Stimulated activated CD4-positive, alpha-beta T cell treated with anti-CD3 and anti-CD28 coated beads, Interleukin-15, amount 100 ng/mL, for 24 hours (primary cell): ENCODE measurements at places on chromosomes 7 and 10.

DNA sequence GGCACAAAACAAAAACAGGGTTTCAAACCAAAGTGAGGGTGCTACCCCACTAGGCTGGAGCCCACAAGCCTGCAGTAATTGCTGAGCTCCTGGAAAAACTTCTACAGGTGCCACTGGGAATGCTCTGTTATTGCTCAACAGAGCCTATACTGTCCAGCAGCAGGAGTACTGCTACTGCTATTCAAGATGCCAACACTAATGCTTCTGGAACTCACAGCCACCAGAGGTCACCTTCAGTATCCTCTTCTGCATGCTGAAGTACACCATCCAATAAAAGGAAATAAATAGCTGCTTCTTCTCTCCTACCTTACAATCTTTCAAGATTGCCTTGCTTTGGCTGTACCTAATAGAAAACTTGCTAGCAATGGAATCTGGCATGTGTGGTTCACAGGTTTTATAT lies 222.0 kb downstream of the LRRN3 start:
- no peak for DNase-seq

DNA sequence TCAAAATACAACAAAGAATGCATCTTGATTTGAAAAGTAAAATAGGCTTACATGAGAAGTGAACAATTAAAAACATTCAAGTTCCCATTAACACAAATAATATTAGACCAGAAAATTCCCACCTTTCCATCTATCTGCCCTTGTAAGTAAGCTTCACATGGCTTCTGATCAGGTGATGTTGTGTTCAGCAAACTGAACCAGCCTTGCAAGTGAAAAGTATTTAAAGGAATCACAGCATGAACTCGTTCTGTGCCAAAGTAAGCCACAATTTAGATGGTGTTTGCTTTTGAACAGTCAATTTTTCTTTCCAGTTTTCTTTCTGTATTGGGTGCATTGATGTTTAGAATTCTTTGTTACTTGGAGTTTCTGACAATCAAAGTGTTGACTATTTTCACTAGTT lies 347.9 kb downstream of the TNS3 start:
- DNase-seq = no peak

DNA sequence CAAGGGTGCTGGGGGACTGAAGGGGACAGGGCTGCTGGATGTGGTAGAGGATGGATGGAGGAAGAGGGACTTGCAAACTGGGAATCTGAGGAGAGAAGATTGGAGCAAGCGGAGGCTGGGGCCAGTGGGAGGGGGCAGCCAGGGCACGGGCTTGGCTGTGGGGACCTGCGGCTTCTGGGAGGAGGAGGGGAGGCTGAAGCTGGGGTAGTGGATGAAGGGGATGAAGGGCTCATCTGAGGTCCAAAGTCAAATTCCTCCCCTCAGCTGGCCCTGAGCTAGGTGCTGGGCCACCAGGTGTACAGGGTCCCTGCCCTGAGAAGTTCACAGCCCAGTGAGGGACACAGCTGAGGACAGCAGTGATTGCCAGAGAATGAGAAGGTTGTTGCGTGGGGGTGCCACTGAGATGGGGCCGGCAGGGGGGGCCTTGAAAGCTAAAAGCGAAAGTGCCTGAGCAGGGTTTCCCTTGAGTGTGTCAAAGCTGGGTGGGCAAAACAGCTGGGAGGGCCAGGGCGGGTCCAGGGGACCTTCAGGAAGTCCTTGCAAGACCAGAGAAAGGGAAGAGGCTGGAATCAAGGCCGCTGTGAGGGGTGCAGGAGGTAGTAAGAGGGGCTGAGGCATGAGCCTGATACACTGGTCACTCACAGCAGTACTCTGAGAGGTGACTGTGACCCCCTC lies 75.2 kb downstream of the MYL10 start:
- DNase-seq = no peak

- peak; percentile 35 for DNase-seq
Measured at GRCh38 chr7:1059200-1060091, 15.1 kb downstream of the GPR146 start.

DNA sequence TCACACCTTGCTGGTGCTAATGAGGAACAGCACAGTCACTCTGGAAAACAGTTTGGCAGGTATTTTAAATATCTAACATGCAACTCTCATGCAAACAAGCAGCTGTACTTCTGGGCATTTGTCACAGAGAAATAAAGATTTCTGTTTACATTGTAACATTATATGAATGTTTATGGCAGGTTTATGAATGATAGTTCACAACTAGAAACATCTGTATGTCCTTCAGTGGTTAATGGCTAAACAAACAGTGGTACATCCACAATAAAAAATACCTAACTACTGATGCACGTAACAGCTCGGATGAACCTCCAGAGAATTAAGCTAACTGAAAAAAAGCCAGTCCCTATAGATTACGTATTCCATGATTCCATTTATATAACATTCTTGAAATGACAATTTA lies 109.6 kb downstream of the GPR37 start:
- no peak for DNase-seq

DNA sequence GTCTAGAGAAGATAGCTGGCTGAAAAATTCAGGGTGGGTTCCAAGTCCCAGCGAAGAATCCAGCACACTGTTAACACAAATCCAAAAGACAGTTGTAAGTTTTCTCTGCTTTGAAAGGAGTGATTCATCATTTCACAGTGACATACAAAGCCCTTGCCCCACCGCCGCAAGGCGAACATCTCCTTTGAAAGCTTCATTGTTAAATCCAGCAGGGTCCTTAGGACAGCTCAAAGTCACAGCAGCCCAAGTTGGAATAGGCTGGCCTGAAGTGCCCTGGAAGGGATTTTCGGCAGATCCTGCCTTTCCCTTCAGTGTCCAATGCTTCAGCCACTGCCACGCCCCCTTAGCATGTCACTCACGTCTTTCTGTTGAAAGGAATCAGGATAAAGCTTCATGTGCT lies 526.1 kb downstream of the CALN1 start:
- no peak for DNase-seq

- no peak for DNase-seq
Measured at GRCh38 chr10:96968682-96969423, 136.8 kb downstream of the LCOR start.

DNA sequence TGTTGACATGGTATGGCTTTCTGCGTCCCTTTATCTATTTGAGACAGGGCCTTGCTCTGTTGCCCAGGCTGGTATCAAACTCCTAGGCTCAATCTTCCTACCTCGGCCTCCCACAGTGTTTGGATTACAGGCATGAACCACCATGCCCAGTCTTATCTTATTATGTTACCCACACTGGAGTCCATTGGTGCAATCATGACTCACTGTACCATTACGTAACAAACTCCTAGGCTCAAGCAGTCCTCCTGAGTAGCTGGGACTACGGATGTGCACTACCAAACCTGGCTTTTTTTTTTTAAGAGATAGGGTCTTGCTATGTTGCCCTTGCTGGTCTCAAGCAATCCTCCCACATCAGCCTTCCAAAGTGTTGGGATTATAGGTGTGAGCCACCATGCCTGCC lies 66.7 kb downstream of the CCDC3 start:
- DNase-seq = no peak

DNA sequence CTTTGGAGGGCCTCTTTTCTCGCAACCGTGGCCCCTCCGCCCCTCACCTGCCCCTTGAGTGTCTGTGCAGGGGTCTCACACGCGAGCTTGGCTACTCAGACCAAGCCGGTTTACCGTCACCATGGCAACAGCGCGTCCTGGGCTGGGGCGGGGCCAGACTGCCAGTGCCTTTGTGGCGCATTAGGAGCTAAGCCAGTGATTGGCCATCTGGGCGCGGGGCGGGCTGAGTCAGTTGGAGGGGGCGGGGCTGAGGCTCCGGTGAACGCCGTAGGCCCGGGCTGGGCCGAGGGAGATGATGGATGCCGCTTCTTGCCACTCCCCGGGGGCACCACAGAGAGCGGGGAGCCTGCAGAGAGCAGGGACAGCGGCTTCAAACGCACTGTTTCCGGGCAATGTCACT lies 48.7 kb upstream of the FXYD4 start:
- DNase-seq = peak; percentile 92

DNA sequence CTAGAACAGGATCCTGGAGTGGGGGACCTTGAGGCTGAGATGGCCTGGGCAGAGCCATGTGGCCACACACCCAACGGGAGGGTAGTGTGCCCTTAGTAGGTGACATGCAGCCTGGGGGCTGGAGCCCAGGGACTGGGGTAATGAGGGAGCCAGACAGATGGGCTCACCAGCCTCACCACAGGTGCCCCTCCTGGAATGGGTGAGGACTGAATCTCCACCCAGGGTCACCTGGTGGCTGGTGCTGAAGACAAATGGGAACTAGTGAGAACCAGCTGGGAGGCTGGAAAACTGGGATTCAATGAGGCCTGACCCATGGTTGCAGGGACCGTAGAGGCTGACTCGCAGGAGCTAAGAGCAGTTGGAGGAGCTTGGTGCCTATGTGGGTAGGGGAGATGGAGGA lies 6.1 kb downstream of the ZP3 start:
- no peak for DNase-seq

- no peak for DNase-seq
Measured at GRCh38 chr7:158763454-158764033, 58.9 kb upstream of the NCAPG2 start.

GRCh38 chr10:112698133-112698817 lies 251.3 kb downstream of the VTI1A start:
- DNase-seq = no peak

GRCh38 chr7:11751807-11752389 lies 80.1 kb downstream of the THSD7A start:
- no peak for DNase-seq

DNA sequence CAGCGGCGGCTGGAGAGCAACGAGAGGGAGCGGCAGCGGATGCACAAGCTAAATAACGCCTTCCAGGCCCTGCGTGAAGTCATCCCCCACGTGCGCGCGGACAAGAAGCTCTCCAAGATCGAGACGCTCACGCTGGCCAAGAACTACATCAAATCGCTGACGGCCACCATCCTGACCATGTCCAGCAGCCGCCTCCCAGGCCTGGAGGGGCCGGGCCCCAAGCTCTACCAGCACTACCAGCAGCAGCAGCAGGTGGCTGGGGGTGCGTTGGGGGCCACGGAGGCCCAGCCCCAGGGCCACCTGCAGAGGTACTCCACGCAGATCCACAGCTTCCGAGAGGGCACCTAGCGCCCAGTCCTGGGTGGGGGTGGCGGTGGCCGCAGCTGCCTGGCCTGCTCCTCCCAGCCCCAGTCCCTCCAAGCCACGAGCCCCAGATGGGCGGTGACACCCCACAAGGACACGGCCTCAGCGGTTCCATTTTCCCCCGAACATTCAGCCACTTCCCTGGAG lies 1.3 kb downstream of the BHLHA15 start:
- DNase-seq = no peak

- no peak for DNase-seq
Measured at GRCh38 chr10:130409331-130409730, 273.1 kb downstream of the GLRX3 start.

DNA sequence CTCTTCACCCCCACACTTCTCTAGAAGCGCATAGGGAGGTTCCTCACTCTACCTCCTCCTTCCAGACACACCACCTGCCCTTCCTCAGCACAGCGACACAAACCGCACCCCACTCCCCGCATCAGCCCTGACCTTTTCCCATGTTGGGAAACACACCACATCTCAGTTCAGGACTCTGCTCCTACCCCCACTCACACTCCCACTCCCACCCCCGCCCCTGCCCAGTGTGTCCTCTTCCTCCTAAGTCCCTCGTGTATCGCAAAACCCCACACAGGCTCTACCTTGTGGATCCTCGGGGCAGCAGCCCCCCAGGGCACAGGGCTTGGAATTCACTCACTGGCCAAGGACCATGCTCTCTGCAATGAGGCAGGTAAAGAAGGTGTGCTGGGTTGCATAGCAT lies 4.2 kb upstream of the AOC1 start:
- no peak for DNase-seq

DNA sequence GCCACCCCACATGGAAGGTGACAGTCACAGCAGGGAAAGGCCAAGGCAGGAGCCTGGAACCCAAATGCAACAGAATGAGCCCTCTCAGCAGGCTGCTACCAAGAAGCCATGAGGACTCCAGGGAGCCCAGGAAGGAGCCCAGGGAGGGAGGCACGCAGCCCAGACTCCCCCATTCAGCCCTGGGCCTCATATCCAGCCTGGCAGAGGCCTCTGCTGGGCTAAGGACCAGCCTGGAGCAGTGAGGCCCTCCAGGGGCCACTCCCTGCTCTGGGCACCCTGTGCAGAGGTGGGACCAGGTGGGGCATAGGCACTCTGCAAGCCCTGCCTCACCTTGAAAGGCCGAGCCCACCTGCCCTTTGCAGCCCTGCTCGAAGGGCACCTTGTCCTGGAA lies 25.8 kb upstream of the ZNF488 start:
- no peak for DNase-seq

DNA sequence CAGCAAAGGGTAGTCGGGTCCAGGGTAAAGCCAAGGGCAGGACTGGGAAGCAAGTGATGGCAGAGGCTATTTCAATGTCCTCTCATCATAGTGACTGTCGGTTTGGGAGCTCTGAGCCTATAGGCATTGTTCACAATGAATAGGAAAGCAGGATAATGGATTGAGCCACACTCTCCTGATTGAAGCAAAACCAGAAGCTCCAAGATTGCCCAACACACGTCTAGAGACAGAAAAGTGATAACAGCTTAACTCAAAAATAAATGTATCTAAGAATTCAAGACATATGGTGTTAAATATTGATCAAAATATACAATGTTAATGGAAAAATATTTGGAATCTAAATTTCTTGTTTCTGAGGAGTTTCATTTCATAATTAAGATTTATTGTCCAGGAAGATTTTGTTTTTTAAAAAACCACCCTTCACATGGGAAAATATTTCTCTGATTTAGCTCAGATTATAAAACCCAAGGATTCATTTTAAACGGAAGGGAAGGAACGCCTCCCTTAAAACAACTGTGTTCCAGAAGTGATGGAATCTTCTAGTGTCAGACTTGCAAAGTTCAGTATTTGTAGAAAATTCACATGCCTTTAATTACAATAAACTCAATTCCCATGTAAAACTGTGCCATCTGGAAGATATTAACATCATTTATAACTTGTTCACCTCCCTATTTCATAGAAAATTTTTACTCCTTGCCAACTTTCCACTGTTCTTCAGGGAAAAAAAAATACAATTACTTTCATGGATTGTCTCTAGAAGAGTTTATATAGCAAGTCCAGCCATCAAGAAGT lies 54.5 kb downstream of the NRP1 start:
- DNase-seq = no peak

GRCh38 chr7:104791080-104791479 lies 222.9 kb upstream of the KMT2E start:
- DNase-seq = no peak

DNA sequence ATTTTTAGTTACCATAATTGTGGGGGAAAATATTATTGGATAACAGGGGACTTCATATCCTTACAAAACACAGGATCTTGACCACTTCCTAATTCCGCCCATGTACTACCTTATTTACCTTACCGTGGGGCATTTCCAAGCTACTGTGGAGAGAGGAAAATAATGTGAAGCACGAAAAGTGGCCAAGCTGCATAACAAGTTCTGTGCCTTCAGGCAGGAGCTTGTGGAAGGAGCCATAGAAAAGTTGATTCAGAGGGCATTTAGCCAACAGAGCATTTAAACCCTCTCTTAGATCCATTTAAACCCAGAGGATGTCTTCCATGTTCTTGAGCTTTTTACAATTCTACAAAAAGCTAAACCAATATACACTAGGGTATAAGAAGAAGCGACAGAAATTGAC lies 41.6 kb downstream of the DNAJB9 start:
- DNase-seq = no peak

GRCh38 chr10:121369616-121370015 lies 228.6 kb downstream of the FGFR2 start:
- no peak for DNase-seq
